Sciatic nerve (tissue), 2 donors: ENCODE measurements at places on chromosomes 5 and 9. TPM values are rescaled to one million over a fixed set of nuclear protein-coding genes. Genes with fewer than 3 reads are reported as not detected.

DNA sequence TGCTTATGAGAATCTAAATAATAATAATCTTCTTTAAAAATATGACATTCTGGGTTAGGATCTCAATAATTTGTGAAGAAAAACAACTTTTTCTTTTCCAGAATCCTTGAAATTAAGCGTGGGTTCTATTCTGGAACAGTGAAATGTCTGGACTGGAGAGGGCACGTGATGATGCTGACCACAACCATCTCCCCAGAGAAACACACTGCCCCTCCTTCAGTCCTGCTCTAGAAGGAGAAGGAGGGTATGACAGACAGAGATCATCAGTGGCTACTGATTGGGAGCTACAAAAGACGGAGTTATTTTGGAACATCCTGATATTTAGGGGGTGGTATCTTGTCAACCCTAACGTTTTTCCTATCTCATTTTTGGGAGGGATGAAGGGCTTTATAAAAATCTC lies 40.2 kb downstream of the MEF2C start:
- DNase-seq = no peak

DNA sequence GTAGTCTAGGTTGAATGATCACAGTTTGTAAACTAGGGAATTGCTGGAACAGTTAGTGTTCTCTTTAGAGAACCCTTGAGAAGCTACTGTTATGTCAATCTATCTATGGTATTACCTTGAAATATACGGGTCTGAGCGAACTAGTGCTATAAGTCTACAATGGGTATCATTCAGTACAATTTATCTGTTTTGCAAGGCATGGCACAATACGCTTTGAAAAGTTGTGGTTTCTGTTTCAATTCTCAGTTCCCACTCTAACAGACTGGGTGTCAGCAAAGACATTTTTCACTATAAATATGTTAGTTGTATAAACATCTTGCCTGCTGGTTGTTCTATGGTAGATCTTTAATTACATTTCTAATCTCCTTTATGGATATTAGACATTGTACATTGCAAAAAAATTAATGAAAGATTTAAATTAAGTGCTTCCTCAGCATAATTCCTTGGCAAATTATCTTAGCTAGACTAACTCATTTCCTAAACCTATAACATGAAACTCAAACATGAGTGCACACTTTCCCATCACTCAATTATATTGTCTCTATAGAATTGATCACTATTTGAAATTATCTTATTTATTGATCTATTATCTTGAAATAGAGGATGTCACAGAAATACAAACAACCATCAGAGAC lies 24.9 kb upstream of the SLCO6A1 start:
- no peak for DNase-seq

GRCh38 chr5:81450940-81451339 lies 57.0 kb upstream of the ACOT12 start:
- no peak for DNase-seq

DNA sequence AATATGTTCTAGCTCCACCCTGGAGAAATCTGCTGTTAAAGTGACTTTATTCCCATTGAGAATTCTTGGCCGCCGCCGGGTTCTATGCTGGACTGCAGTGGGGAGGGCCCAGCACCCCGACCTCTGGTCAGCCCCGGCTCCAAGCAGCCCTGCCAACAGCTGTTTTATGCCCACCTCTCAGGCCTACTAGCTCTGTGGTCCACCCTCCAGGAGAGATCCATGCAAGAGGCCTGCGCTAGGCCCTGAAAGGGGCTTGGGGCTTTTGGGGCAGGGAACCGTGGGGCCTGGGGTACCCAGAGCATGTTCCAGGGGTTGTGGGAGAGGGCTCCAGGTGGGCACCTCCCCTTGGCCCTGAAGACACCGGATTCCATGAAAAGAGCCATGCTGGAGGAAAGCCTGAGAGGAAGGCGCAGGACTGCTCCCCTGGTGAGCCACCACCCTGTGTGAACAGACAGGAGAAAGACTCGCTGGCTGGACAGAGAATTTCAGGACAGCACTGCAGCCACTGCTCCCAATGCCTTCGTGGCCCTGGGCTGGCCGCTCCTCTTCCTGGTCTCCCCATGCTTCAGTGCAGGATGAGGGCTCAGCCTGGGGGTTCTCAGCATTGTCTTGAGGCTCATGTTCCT lies 44.6 kb upstream of the RUFY1 start:
- DNase-seq = no peak

GRCh38 chr5:52682492-52682891 lies 105.2 kb upstream of the ITGA1 start:
- DNase-seq = no peak

Gene BARHL1
- not detected for total RNA-seq

Gene PCDHB9
- total RNA-seq = 3.7 TPM

Gene SHISAL2B
- total RNA-seq = not detected
